ENCODE measurements at places on chromosomes 1 and 21. TPM values are rescaled to one million over a fixed set of nuclear protein-coding genes. Genes with fewer than 3 reads are reported as not detected.

TAS1R1 gene
- not detected for total RNA-seq

KCND3 gene
- total RNA-seq = not detected

RPE65 gene
- total RNA-seq = not detected

HSD3B1 gene
- total RNA-seq = not detected

CACNA1S gene
- total RNA-seq = not detected
